ENCODE measurements at places on chromosomes 11 and 22.

DNA sequence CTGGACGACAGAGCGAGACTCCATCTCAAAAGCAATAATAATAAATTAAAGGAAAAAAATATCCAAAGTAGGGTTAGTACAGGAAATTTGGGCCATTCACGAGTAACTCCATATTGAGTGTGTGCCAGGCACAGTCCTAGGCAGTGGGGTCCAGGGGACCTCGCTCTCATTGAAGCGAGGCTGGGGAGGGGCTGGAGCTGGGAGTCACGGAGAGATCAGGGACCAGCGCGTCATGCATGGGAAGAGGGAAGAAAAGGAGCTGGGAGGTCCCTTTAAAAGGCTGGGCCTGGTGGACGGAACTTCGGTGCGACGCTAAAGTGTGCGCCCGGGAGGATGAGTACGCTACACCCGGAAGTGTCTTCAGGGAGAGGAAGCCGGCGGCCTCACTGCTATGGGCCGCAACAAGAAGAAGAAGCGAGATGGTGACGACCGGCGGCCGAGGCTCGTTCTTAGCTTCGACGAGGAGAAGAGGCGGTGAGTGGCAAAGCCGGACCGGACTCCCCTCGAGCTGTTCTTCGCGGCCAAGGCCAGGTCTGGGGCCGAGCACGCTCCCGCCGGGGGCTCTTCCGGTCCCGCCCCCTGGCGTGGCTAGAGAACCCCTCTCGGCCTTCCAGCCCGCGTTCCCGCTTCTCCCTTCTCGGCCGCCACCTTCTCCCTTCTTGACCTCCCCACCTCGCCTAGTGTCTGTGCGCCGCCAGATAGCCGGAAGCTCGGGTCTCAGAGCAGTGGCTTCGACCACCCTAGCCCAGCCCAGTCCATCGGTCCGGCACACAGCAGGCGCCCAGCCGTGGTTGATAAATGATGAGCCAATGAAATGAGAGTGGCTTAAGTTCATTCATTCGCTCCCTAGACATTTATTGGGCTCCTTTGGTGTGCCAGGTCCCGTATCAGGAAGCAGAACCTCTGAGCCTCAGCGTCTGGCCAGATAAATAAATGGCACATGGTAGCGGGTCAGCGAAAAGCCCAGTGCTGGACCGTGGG, at the start of gene NOL12:
NOL12 (plus strand) TSS at position 342 of the 981 bp plus-strand sequence; CDS start at position 392, 50 bp downstream.
- DNase-seq: peak; percentile 25

DNA sequence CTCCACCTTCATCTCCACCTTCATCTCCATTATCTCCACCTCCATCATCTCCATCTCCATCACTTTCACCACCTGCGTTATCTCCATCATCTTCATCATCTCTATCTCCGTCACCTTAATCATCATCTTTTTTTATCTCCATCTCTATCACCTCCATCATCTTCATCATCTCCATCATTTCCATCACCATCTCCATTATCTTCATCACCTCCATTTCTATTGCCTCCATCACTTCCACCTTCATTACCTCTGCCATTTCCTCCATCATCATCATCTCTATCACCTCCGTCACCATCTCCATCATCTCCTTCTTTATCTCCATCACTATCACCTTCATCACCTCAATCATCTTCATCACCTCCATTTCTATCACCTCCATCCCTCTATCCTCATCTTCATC, 573.5 kb downstream of the TBC1D22A start:
- DNase-seq: no peak

- no peak for DNase-seq
Observed at GRCh38 chr11:46741600-46742484, 22.8 kb downstream of the F2 start.

- DNase-seq: no peak
Observed at GRCh38 chr11:93861808-93862207, 11.4 kb upstream of the VSTM5 start.

DNA sequence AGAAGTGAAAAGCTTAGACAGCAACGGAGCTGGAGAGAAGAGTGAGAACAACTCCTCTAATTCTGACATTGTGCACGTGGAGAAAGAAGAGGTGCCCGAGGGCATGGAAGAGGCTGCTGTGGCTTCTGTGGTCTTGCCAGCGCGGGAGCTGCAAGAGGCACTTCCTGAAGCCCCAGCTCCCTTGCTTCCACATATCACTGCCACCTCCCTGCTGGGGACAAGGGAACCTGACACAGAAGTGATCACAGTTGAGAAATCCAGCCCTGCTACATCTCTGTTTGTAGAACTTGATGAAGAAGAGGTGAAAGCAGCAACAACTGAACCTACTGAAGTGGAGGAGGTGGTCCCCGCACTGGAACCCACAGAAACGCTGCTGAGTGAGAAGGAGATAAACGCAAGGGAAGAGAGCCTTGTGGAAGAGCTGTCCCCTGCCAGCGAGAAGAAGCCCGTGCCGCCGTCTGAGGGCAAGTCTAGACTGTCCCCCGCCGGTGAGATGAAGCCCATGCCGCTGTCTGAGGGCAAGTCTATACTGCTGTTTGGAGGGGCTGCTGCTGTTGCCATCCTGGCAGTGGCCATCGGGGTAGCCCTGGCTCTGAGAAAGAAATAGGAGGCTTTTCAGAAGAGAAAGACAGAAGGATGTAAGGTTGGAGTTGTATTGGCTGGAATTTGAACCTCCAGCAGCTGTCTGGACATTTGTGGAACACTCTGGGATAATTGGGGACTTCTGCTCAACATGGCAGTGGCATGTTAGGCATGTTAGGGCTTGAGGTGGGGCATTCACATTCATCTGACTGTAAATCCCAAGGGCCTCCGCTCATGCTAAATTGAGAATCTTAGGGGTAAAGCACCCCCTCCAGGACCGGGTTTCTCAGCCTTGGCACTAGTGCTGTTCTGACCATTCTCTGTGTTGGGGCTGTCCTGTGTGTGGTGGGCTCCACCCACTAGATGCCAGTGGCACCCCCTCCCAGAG, 47.1 kb downstream of the BID start:
- no peak for DNase-seq

Measured in NCI-H187 treated with DMSO at 0.1 percent for 48 hours (cell line).